ENCODE measurements at places on chromosomes 12 and 14.

GRCh38 chr12:26292596-26292995, 97.2 kb downstream of the SSPN start:
- DNase-seq = no peak

DNA sequence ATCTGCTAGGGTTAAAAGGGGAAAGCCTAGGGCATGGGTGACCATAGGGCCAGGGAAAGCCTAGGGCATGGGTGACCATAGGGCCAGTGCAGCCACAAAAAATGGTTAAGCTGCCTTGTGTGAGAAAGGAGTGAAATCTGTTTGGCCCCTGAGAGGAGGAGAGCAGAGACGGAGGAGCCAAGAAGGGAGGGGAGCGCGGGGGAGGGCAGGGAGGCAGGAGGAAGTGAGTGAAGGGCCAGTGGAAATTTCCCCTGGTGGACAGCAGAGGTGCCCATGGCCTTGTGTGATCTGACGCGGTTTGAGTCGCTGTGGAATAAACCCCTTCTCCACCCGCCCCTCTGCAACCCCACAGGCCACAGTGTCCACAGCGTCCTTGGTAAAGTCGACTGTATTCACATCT, 618 bp upstream of the AQP6 start:
- DNase-seq = no peak

- DNase-seq = no peak
These were observed 75.9 kb upstream of the ZDHHC17 start for GRCh38 chr12:76687981-76688380.

DNA sequence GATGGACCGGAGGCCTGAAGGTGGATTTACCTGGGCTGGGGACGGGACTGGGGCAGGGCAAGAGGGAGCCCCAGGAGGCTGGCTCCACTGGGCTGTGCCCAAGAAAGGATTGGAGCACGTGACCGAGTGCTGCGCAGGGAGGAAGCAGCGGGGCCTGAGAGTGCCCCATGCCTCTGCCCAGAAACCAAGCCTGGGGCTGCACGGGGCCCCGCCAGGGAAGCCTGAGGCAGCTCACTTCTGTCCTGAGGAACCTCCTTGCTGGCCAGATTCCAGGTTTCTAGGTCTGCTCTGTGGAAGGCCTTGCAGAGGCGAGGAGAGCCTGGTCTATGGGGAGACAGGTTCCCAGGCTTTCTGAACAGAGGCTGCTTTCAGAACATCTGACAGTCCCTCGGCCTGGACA, 10.4 kb downstream of the NGB start:
- DNase-seq = no peak

DNA sequence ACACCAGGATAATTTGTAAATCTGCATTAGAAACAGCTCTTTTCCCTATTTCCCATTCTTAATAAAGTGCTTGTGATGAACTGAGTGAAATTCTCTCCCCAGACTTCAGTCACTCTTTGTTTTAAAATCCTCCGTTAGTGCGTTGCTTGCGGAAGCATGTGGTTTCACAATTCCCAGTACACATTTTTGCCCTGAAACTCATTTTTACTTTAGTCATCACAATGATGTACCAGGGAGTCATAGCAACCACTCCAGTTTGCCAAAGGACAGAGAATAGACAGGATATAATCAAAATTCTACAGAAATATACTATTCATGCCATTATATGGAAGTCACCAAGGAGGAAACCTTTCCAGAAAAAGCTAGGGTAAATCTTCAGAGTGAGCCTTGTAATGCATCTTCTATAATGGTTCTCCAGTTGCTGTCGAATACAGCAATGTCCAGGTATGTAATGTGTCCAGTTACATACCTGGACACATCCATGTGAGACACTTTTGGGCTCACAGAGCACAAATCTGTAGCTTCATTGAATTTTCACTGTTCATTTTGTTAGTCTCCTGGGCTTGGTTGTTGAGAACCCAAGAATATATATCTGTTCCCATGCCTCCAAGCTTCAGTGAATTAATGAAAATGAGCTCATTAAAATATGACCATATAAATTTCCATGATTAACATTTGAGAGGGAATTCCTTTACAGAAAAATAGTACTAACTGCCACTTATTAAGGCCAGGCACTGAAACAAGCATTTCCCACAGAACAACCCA, 57.8 kb downstream of the GPR135 start:
- no peak for DNase-seq

DNA sequence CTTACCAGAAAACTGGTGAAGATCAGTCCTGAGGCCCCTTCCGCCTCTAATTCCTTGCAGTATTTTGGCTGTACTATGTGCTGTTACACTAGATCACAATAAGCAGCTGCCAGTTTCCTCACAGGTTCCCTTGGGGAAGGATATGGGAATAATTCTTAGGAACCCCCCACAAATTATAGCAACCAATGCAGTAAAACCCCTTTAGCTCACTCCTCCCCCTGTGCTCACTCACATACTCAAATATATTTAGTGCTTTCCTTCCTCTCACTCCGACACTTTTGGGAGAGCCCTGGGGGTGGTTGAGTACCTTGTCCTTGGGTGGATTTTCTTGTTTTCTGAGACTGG, 162.7 kb downstream of the ETV6 start:
- no peak for DNase-seq

DNA sequence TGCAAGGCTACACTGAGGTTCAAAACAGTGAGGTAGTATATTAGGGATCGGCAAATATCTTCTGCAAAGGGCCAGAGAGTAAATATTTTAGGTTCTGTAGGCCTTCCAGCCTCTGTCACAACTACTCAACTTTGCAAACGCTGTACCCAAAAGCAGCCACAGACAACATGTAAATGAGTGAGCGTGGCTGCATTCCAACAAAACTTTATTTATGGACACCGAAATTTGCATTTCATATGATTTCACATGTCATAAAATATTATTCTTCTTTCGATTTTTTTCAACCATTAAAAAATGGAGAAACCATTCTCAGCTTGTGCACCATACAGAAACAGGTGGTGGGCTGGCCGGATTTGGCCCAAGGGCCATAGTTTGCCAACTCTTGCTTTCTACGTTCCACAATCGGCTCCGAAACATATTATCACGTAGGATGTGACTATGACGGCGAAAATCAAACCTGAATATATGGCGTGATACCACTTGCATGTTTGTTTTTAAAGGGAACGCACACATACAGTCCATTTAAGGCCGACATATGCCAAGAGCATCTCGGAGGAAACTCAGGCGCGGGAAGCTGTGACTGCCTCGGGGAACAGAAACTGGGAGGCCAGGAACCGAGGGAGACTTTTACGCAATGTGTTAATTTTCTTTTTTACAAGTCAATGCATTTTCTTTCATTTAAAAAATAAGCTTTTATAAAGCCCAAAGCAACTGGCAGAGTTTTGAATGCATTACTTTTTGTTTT, 7.1 kb downstream of the NCOR2 start:
- DNase-seq = no peak

GRCh38 chr12:82803201-82803600, 116.5 kb downstream of the TMTC2 start:
- DNase-seq = no peak

DNA sequence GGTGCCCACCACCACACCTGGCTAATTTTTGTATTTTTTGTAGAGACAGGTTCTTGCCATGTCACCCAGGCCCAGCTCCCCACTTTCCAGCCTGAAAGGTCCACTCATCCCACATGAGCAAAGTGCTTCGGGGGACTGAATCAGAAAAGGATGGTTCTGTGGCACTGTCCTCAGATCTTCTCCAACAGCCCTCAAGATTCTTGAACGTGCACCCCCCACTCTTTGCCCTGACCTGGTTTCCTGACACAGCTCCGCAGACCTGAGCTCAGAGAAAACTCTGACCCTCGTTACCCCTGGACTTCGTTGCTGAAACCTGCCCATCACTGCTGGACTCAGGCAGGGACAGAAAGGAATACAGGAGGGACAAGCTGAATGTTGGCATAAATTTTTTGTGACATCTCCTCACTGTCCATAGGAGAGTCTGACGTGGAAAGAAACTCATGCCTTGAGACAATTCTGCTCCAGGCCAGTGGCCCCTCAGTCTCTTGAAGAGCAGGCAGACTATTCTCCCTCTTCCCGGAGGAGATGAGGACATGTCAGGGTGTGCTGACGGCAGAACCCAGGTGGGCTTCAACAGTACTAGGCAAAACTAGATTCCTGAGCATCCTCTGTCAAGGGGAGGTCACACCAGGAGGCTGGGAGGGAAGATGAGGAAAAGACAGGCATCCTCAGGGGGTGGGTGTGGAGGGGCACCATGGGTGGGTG, 149.3 kb downstream of the DPF3 start:
- DNase-seq = no peak

DNA sequence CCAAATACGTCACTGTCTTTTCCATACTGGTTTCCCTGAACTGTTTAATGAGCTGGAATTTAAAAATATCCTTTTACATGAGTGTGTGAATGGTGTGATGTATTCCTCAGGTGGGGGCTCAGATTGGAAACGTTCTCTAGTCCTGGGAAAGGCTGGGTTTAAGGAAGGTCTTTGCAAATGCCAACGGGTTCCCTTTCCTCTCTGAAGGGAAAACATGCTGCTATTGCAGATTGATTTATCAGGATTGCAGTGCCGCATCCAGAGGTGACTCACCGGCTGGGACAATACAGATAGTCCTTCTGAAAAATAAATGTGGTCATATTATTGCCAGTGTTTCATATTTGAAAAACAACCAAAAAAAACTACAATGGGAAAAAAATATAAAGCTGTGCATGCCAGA, 193.1 kb upstream of the FLRT2 start:
- DNase-seq = peak; percentile 50

DNA sequence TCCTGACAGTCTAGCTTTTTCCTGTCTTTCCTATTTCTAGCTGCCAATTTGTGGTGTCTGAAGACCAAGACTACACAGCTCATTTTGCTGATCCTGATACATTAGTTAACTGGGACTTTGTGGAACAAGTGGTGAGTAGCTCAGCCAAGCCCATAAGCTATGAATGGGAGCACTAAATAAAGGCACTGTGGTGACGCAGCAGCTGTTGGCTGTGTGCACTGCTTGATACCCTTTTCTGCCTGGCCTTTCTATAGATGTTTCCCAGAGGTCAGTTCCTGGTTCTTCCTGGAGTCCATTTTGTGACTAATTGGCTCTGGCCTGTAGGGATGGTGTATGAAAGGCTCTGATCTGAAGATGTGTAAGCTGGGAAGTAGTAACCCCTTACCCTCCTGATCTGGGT, 20.5 kb downstream of the RNF10 start:
- no peak for DNase-seq

DNA sequence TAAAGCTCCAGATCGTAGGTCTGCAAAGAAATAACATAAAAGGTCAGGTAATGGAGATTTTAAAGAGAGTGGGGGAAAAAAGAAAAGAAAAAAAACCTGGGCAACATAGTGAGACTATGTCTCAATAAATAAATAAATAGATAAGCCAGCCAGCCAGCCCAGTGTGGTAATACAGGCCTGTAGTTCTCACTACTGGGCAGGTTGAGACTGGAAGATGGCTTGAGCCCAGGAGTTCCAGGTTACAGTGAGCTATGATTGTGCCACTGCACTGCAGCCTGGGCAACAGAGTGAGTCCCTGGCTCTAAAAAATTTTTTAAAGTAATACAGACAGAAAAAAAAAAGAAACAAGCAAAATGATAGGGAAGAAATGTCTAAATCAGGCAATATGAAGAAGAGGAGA, 43.2 kb upstream of the BBS10 start:
- DNase-seq = no peak

DNA sequence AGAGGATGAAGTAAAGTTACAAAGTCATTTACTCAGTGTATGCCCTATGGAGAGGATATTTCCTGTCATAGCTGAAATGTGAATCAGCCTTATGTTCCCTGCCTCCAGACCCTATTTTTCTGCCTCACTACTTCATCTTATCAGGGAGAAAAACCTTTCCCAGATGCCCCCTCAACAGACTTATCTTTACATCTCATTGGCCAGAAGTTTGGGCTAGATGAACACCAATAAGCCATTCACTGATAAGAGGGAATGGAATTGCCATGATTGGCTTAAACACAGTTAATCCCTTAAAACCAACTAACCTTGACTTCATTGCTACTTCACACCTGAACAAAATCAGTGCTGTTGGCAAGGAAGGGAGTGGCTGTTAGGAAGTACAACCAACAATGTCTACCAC, 40.1 kb downstream of the CREBL2 start:
- DNase-seq = no peak

DNA sequence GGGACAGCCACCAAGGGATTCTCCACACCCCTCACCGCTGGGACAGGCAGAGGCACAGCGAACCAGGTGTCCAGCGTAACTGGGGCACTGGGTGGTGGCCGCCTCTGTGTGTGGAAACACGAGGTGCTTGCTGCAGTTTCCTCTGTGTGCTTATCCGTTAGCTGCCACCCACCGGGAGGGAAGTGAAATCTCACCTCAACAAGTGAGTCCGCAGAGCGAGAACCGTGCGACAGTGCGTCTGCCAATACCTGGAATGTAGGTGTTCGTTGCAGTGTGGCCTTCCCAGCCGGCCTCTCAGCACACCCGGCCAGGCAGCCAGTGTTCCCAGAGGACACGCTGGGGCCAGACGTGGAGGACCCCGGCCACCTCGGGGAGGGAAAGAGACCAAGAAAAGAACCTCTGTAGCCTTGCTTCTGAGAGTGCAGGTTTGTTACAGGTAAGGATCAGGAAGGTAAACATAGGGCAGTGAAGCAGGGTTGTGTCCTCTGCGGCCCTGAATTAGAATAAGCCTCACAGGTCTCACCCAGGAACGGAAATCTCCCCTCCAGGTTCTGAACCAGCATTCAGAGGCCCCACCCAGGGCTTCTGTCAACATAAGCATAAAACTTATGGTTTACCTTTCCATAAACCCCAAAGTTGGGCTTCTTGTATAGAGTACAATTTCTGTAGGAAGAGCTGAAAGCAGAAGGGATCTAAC, 1.5 kb downstream of the BCL2L14 start:
- no peak for DNase-seq

DNA sequence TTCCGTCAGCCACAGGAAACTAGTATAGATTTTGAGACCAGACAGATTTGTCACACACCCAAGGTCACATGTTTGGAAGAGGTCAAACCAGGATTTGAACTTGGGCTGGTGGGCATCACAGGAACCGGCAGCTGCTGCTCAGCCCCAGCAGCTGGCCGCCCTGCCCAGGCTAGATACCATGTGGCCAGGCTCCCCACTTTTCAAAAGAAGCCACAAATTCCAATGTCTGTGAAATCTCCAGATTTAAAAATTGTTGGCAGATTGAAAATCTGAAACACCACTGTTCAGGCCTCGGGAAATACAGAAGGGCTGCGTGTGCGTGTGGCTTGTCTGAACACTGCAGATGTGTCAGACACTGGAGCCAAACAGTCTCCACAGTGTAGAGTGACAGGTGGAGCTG, 30.4 kb downstream of the MMAB start:
- no peak for DNase-seq

GRCh38 chr14:63603749-63604277, 37.9 kb downstream of the WDR89 start:
- DNase-seq = no peak

Data from NCI-H460 (cell line).